ENCODE measurements at places on chromosomes 13 and 19.

- DNase-seq: no peak
Observed at GRCh38 chr19:41868989-41869300, 8.1 kb upstream of the CD79A start.

DNA sequence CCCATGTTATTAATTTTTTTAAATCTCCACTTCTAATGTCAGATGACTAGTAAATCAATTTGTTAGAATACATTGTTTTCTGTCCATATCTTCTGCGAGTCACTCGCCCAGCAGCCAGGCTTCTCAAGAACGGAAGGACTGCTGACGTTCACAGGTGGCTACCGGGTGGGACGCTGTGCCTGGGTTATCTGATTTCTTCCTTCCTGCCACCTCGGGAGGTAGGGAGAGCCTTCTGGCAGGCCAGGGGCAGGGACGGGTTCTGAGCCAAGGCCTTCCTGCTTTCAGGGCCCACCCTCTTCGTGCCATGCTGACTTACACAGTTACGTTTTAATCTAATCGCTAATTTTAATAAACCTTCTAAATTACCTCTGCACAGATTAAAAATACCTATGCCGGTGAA lies 7.9 kb upstream of the C1QTNF9 start:
- no peak for DNase-seq

- DNase-seq: peak; percentile 86
Observed at GRCh38 chr19:869245-870177, 10.0 kb downstream of the CFD start.

DNA sequence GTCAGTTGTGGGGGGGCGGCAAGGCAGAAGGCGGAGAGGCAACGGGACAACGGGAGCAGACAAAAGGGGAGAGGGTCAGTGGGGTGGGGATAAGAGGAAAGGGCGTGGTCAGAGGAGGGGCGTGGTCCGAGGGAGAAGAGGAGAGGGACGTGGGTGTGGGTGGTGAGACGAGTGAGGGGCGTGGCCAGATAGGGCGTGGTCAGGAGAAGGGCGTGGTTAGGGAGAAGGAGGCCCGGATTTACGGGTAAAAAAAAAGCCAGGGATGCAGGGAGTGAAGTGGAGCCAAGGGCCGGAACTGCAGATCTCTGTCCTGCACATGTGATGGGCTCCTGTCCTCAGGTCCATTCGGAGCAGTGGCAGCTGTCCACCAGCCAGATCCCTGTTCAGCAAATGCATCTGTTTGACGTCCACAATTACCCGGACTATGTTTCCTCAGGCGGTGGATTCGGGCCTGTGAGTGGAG lies 21.5 kb downstream of the CPT1C start:
- DNase-seq: peak; percentile 43

DNA sequence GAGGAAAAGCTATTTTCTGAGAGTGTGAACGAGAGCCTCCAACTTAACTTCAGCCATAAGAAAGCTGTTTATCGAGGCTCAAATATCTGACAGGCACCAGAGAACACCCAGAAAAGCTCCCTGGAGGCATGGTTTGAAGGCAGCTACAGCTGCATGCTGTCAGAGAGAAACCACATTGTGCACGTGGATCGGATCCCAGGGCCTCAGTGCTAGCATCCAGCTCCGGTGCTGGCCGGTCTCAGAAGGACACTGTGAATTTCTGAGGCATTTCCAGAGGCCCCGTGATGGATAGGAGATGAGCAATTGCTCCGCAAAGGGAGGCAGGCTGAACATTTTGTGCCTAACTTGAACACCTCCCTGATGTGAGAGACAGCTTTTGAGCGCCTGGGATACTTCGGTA lies 315.7 kb downstream of the FGF9 start:
- no peak for DNase-seq

GRCh38 chr13:97202761-97203160 lies 19.4 kb upstream of the MBNL2 start:
- no peak for DNase-seq

GRCh38 chr19:51514866-51515481 lies 13.4 kb upstream of the SIGLEC12 start:
- DNase-seq: peak; percentile 53

DNA sequence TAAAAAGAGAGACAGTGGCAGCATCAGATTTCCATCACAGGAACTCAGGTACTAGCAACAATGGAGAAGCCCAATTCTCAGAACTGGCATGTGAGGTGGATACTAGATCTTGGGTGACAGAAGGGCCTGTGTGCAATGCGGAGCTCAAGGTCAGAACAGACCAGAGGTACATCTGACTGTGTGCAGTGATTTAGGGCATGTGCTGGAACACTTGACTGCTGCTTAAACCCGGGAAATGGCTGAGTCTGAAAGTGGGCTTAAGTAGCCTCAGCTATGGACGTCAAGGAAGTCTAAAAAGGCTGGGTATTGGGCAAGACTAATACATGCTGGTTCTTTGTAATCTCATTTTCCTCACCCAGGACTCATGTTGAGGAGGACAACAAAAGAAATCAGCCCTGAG lies 182.2 kb downstream of the LACC1 start:
- DNase-seq: no peak

DNA sequence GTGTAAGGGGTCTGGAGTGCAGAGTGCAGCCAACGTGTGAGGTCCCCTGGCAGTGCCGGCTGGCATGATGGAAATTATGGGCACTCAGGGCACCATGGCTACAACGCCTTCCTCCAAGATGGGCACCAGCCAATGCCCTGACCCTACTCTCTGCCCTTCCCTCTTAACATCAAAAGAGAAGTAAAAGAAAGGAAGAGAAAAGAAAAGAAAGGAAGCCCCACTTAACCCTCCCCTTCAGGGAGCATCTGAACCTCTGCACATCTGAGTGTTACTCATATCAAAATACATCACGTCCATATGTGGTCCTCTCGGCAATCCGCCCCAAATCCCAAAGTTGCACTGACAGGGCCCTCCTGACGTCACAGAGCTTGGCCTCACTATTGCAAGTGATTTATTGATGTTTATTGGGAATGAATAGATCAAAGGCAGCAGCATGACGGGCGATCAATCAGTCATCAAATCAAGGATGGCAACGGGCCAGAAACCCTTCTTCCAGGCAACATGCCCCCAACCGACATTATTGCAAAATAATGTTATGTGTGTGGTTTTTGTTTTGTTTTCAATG lies 1.3 kb downstream of the TSHZ3 start:
- DNase-seq: no peak

DNA sequence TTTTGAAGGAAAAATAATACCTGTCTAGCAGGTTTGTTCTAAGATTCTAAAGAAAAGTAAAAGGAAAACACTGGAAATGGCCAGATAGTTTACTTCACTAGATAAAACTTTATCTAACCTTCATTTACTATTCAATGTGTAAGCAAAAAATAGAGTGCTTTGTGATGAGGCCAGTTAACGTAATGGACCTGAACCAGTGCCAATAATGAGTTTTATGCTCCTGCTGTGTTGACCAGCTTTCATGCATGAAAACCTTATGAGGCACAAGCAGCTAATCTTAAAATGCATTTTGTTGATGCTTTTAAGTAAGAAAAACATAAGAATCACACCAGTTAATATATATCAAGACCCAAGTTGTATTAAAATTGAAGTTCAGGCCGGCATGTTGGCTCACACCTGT lies 617.2 kb upstream of the GPC6 start:
- no peak for DNase-seq

GRCh38 chr19:24033963-24034342 lies 53.0 kb upstream of the ZNF254 start:
- peak; percentile 65 for DNase-seq

GRCh38 chr19:44580366-44580895 lies 32.9 kb upstream of the IGSF23 start:
- no peak for DNase-seq

- no peak for DNase-seq
Observed at GRCh38 chr13:68254151-68254550, 1024.0 kb upstream of the PCDH9 start.

- DNase-seq: no peak
Observed at GRCh38 chr13:100898431-100898830, 223.8 kb upstream of the TMTC4 start.

DNA sequence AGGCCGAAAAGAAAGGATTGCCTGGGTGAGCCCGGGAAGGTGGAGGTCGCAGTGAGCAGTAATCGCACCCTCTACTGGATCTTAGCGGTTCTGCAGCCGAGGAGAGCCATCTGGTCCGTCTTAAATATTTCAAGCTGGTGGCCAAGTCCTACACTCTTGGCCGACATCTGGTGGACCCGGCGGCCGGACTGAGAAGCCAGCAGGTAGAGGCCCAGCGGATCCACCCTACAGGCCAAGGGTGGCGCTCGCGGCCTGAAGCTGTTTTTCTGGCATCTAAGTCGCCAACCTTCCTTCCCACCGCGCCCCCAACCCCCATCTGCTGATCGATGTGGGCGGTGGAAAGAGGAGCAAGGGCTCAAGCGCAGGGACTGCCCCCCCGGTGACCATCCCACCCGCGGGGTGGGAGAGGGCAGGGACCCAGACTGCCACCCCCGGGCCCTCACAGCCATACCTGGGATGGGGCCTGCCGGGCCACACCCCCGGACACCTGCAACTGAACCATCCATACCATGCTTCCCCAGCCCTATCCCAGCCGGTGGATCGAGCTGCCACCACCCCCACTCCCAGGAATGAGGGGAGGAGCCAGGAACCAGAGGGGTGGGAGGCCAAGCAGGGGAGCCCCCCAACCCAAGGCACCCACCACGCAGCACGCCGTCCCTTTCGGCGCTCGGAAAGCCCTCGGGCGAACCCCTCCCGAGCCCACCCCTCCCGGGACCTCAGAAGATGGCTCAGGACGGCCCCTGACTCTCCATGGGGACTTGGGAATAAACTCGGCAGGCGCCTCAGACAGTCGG lies 46.3 kb upstream of the ZNF730 start:
- DNase-seq: no peak

- peak; percentile 50 for DNase-seq
Observed at GRCh38 chr19:18386543-18387271, 749 bp downstream of the GDF15 start.

- no peak for DNase-seq
Observed at GRCh38 chr13:109166804-109167203, 537.4 kb downstream of the MYO16 start.

- peak; percentile 85 for DNase-seq
Observed at GRCh38 chr19:40596608-40597328, 4.4 kb upstream of the LTBP4 start.

GRCh38 chr19:15107061-15108010 lies at the start of gene SYDE1:
TSS of gene SYDE1 (plus strand) at chr19:15107401. CDS start at chr19:15107434, 33 bp downstream.
- DNase-seq: peak; percentile 88

DNA sequence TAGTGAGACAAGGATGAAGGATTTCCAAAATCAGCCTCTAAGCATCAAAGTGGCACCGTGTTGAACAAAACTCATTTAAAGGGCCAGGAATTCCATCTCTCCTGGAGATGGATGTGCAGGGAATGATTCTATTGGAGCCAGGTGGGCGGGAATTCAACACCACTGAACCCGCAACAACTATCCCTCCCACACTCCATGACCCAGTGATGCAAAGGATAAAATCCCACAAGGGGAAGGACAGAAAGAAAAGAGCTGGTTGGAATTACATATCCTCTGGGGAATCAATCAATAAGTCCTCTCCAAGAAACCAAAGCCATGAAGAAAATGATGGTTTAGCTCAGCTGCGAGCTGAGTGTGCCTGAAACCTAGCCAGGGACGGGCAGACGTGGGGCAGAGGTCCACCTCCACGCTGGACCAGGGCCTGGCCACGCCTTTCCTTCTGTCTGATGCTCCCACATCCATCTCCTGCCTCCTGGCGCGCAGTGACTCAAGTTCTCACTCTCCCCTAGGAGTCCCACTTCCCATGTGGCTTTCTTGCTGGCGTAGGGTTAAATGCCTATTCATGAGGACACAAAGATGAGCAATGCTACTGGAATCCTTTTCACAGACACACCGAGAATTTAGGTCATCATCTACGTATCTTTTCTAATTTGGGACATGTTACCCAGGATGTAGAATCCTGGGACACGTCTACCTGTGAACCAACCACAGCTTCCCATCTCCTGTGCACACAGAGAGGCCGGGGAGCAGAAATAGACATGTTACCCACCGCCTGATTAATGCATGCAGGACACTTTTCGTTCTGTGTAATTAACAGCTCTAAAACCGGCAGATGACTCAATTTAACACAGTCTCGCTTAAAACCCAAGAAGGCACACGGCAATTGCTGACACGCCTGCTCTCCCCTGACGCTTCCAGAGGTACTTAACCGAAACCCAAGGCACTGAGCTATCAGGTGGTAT lies 48.6 kb downstream of the PEPD start:
- peak; percentile 85 for DNase-seq

DNA sequence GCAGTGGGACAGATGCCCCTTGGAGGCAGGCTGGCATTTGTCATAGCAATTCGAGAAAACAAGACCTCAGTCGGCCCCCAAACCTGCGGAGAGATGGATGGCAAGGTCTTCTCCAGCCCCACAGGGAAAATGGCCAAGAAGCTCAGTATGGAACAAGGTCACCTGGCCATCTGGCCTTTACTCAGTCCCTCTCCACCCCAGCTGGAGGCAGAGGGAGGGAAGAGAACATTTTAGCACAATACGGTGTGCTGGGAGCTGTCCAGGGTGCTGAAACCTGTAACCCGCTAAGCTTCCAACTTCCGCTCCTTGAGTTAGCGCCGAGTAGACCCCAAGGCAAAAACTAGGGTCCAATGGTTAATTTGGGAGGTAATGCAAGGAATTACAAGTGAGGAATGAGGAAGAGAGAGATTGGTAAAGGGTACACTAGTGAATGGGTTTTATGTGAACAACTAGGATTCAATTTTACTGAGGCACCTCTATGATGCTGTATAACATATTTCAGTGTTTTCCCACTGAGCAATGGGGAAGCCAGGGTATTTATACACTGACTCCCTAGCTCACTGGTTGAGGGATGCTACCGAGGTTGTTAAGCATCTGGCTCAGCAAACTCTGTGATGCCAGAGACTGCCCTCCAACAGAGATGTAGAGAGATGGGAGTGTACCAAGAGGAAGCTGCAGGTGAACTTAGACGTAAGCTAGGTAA lies 64.3 kb downstream of the CACNA1A start:
- DNase-seq: peak; percentile 21

DNA sequence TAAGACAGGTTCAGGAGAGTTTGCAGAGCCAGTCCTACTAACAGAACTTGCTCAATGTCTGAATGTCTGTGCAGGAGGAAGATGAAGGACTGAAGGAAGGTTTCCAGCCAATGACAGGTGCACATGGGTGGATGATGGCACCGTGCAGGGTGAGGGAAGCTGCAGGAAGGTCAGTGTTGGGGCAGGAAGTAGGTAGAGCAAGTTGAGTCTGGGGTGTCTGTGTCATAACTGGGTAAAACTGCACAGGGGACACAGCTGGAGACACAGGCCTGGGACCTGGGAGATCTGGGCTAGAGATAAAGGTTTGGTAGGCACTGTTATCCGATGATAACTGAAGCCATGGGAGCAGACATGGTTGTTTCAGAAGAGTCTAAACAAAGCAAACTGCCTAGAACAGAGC lies 116.9 kb downstream of the USP12 start:
- no peak for DNase-seq

GRCh38 chr13:50932091-50932490 lies 22.5 kb downstream of the RNASEH2B start:
- no peak for DNase-seq
